Neuronal stem cell (in vitro differentiated cells): ENCODE measurements at places on chromosomes 12 and 14.
A peak's percentile ranks its signal among the peaks of the same experiment; 100 is the strongest.

GRCh38 chr14:83991666-83992065 is 1538.3 kb upstream of the FLRT2 start:
- DNase-seq: no peak

DNA sequence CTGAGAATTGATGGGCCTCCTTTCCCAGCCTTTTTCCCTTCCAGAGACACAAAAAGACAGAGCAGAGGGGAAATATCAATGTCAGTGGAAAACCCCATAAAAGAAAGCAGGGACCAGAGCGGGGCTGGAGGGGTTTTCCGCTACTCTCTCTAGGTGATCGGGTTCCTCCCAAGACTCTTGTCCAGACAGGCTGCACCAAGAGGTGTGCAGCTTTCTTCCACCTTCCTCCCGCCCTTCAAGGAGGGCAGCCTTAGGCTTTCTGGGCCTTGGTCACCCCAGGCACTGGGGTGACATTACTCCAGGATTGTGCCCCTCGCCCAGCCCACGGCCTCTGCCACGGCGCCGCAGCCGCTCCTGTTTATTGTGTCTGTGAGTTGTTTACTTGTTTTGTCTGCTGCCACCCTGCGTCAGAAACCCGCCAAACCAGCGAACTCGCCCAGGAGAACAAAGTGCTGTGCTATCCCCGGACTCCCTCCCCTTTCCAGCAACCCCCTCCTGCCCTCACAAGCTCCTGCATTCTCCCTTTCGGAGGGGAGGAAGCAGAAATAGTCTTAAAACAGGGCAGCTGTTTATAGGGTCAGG is 6.7 kb upstream of the HOXC6 start:
- DNase-seq: no peak

- DNase-seq: no peak
Measured at GRCh38 chr12:66859751-66860440, 181.0 kb upstream of the GRIP1 start.

DNA sequence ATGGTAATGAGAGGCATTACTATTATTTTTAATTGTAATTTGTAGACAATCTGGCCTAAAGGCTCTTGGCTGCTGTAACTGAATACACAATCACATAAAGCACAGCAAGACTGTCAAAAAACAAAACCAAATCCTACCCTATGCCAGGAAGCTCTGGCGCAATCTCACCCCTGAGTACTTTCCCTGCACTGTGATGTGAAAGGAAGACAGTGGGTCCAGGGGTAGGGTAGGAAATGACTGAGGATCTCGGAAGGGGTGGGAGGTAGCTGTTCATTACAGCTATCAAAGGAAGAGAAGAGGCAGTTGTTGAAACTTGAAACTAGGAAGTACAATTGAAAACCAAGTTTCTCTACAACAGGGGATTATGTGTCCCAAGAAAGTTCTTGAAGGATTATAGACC is 202.8 kb downstream of the ANO2 start:
- no peak for DNase-seq

- no peak for DNase-seq
Measured at GRCh38 chr12:39813776-39814175, 194.2 kb upstream of the ABCD2 start.

DNA sequence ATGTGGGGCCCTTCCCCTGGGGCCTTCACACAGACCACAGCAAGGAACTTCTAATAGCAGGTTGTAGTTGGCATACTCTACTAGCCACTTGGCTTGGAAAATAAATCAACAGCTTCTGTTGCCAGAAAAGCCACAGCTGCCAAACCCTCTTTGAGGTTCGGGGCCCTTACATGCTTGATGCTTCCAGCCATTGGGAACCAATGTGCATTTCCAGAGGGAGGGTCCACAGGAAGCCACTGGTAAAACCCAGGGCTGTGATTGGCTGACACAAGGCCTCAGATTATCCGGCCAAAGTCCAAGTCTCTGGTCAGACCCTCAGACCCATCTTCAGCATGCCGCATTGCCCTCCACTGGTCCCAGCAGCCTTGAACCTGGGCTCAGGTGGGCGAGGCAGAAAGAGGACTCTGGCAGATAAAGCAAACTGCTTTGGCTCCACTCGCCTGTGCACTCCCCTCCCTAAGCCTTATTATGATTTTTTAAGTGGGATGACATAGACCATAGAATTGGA is 214.4 kb downstream of the BCL11B start:
- DNase-seq: no peak

GRCh38 chr14:72714094-72714493 is 179.8 kb downstream of the DPF3 start:
- no peak for DNase-seq

GRCh38 chr14:59265808-59266207 is 77.3 kb downstream of the DAAM1 start:
- no peak for DNase-seq

- peak; percentile 60 for DNase-seq
Measured at GRCh38 chr14:75911883-75912282, 69.9 kb downstream of the TGFB3 start.
